ENCODE measurements at places on chromosomes 3 and 15. TPM values are rescaled to one million over a fixed set of nuclear protein-coding genes. Genes with fewer than 3 reads are reported as not detected.
A peak's percentile ranks its signal among the peaks of the same experiment; 100 is the strongest.

Gene ARF4
- 143 TPM for total RNA-seq

Gene RCCD1
- 11.5 TPM for total RNA-seq

Gene CAV3
- total RNA-seq = not detected

Gene SPINK8
- total RNA-seq = not detected

Gene EPHA6
- total RNA-seq = 1.3 TPM

Gene SNRPN
- 69.0 TPM for total RNA-seq

Gene COL6A5
- total RNA-seq = 7.4 TPM

Gene WDR93
- 3.8 TPM for total RNA-seq

- H3K4me3 ChIP-seq = no peak overlapping the region
- H3K27me3 ChIP-seq = no peaks in the 10 kb centered on the region
- H3K4me1 ChIP-seq = peaks cover 16% of the 10 kb centered on the region
- no peaks in the 10 kb centered on the region for H3K36me3 ChIP-seq
- peak overlapping the region; percentile 34 for H3K27ac ChIP-seq
Observed at GRCh38 chr15:68614286-68615035, 35.7 kb downstream of the CORO2B start.

DNA sequence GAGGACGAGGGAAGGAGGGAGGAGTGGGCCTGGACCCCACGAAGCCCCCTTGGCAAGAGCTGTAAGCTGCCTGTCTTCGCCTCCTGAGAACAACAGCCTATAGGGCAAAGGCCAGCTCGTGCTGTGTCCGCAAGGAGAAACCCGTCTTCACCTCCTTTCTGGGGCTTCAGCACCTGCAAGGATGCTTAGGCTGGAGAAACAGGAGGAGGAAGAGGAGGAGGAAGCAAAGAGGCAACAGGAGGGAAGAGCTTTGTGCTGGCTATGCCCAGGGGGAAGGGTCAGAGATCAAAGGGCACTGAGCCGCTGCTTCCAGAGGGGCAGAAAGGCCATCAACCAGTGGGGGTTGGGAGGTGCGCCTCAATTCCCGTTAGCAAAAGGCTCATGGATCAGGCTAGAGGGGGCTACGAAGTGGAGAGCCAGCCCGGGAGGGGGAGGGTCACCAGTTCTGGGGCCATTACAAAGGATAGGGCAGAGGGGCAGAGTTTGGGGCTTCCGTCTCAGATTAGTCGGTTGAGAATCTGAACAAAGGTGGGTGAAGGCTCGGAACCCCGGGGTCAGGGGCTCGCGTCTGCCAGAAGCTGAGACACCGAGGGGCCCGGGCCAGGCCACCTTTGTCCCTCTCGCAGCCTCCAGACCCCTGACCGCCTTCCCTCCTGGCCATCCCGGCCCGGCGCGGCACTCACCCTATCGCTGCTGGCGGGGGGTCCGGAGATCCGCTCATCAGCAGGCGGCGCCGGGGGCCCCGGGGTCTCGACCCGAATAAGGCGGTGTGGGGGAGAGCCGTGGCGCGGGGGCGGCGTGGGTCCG, 792 bp downstream of the SHF start:
- H3K4me3 ChIP-seq = peak overlapping the region; percentile 18
- no peaks in the 10 kb centered on the region for H3K36me3 ChIP-seq
- no peak for DNase-seq
- H3K27ac ChIP-seq = peak overlapping the region; percentile 50
- no peaks in the 10 kb centered on the region for H3K27me3 ChIP-seq
- peaks cover 42% of the 10 kb centered on the region for H3K4me1 ChIP-seq

- no peak for DNase-seq
- peaks cover 9% of the 10 kb centered on the region for H3K4me1 ChIP-seq
Observed at GRCh38 chr3:177931346-177931745, 604.9 kb upstream of the KCNMB2 start.

DNA sequence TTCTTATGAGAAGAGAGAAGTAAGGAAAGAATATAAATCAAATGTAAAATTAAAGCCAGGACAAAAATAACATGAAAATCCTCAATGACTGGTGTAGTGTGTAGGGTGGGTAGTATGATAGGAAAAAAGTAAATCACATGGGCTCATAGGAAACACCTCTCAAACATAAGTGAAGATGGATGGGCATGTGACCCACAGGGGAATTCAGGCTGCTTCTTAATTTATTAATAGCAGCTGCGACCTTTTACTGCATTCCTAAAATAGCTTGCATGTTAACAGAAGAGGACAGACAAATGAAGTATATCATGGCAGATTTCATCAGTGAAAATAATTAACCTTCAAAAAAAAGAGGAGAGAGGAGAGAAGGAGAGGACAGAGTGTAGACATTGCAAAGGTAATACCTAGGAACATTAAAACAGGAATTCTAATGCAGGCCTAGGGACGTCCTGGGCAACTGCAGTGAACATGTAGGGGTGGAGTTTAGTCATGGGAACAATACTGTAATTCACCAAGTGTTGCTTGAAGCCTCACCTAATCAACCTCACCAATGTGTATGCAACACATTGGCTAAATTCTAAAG, 132.9 kb downstream of the KCNMB2 start:
- no peak overlapping the region for H3K27ac ChIP-seq
- no peak overlapping the region for H3K4me3 ChIP-seq
- no peaks in the 10 kb centered on the region for H3K36me3 ChIP-seq
- no peak for DNase-seq

DNA sequence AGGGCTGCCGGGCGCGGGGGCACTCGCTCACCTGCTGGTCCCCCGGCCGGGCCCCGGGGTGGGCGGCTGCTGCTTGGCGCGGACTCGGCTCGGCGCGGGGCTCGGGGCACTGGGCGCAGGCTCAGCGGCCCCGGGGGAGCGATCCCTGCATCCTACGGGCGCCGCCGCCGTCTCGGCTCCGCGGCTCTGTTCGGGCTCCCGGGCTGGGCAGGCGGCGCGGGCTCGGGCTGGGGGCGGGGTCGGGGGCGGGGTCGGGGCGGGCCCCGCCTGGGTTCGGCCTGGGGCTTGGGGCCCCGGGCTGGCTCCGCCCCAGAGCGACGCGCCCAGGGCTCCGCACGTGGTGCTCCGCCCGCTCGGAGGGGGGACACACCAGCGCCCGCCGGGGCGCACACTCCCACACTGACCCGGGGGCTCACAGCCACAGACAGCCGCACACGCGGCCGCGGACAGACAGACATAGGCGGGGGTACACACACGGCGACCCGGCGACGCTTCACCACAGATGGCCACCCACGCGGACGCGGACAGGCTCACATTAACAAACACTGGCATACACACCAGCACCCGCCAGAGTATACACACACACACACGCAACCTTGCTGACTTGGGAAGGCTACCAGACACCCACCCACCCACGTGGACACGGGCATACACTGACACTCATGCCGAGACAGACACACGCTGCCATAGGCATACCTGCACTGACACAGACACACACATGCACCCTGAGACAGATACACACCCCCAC, at the start of gene SCN5A:
Gene SCN5A (minus strand): TSS at position 188 of the 748 bp plus-strand sequence. CDS start 16,380 bp downstream, outside the sequence.
- H3K27me3 ChIP-seq = peaks cover 10% of the 10 kb centered on the region
- peaks cover 7% of the 10 kb centered on the region for H3K4me1 ChIP-seq
- H3K27ac ChIP-seq = peak within 1 kb of the TSS; percentile 79
- DNase-seq = peak; percentile 82

DNA sequence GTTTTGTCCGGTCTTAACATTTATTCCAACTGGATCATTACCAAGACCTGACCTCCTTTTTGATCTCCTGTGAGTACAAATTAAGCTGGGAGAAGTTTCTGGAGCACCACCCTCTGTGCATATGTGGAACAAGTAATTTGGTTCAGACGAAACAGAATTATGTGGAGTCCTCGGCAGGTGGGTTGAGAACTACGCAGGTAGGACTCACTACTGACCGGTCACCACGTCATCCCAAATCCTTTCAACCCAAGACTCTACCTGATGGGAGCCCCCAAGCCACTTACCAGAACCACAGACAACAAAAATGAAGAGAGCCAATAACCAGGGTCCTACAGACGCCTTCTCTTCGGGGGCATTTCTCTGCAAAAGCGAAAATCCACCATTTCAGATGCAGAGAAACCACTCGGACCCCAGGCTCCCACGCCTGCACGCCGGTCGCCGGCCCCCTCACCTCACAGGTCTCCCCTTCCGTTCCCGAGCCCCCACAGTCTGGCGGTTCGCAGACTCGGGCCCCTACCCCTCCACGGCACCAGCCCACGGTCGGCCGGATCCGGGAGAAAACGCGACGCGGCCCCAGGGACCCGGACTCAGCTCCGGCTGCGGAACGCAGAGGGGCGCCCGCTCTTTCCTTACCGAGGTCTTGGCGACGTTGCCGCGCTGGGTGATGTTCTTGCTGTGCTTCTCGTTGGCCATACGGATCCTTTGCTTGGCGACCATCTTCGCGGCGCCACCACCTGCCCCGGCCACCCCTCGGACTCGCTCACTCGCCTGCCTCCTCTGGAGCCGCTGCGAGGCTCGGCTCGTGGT, 674 bp downstream of the SERP1 start:
- DNase-seq = peak; percentile 63
- peaks cover 20% of the 10 kb centered on the region for H3K4me1 ChIP-seq
- H3K27ac ChIP-seq = peak overlapping the region; percentile 99

GRCh38 chr15:52257734-52258062, 37.9 kb downstream of the MYO5C start:
- H3K27ac ChIP-seq = no peak overlapping the region
- no peaks in the 10 kb centered on the region for H3K27me3 ChIP-seq
- no peaks in the 10 kb centered on the region for H3K36me3 ChIP-seq
- no peak overlapping the region for H3K4me3 ChIP-seq

- no peak for DNase-seq
- no peaks in the 10 kb centered on the region for H3K4me1 ChIP-seq
- H3K36me3 ChIP-seq = peaks cover 8% of the 10 kb centered on the region
- no peaks in the 10 kb centered on the region for H3K27me3 ChIP-seq
- H3K27ac ChIP-seq = no peak overlapping the region
- no peak overlapping the region for H3K4me3 ChIP-seq
Observed at GRCh38 chr3:9690451-9691450, 12.9 kb upstream of the CPNE9 start.

- H3K27me3 ChIP-seq = peaks cover 7% of the 10 kb centered on the region
- H3K4me3 ChIP-seq = no peak overlapping the region
- H3K27ac ChIP-seq = no peak overlapping the region
- H3K36me3 ChIP-seq = no peaks in the 10 kb centered on the region
Observed at GRCh38 chr3:133712017-133712416, 34.2 kb upstream of the TF start.

DNA sequence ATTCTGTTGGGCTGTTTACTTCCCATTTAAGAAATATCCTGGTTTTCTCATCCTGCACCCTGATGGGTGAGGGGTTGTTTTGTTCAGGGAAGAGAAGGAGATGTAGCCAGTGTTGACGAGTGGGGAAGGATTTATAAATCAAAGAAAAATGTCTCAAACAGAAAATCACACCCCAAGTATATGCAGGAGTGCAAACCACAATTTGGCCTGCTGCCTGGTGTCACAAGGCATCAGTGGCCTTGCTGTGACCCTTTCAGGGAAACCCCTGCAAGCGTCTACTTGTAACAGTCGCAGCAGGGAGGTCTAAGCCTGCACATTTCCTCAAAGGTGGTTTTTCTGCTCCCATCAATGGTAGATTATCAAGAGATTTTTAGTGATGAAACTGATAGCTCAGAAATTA, 132.6 kb upstream of the LRRN1 start:
- no peaks in the 10 kb centered on the region for H3K36me3 ChIP-seq
- H3K4me1 ChIP-seq = peaks cover 2% of the 10 kb centered on the region
- peak; percentile 25 for DNase-seq
- no peak overlapping the region for H3K27ac ChIP-seq

- no peaks in the 10 kb centered on the region for H3K36me3 ChIP-seq
- H3K4me3 ChIP-seq = no peak overlapping the region
- no peaks in the 10 kb centered on the region for H3K27me3 ChIP-seq
- peaks cover 25% of the 10 kb centered on the region for H3K4me1 ChIP-seq
- no peak overlapping the region for H3K27ac ChIP-seq
- no peak for DNase-seq
Observed at GRCh38 chr3:107206141-107206540, 171.1 kb upstream of the CCDC54 start.

GRCh38 chr15:67463488-67463887, 57.4 kb upstream of the C15orf61 start:
- H3K4me1 ChIP-seq = no peaks in the 10 kb centered on the region
- no peak overlapping the region for H3K27ac ChIP-seq

DNA sequence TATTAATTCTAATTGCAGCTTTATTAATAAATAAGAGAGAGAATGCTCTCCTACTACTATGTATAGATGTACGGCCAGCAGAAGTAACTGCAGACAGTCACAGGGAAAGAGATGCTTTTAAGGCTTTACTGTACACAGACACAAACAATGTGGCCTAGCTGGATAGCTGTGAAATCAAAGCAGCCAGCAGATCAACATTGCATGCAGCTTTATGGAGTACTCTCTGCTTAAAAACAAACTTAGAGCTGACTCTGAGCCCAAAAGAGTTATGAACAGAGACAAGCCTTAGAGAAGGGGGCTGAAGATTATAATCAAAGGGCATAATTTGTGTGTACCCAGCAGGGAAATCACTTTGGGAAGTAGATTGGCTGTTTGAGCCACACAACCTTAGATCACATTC, 47.2 kb downstream of the CADM2 start:
- H3K27ac ChIP-seq = no peak overlapping the region
- DNase-seq = peak; percentile 61
- no peak overlapping the region for H3K4me3 ChIP-seq
- H3K27me3 ChIP-seq = no peaks in the 10 kb centered on the region
- H3K36me3 ChIP-seq = no peaks in the 10 kb centered on the region
